ENCODE measurements at places on chromosomes 3 and 15.

- DNase-seq, result no peak
These were observed 186.1 kb downstream of the OTOL1 start for GRCh38 chr3:161682715-161683114.

- DNase-seq, result no peak
These were observed 85.6 kb upstream of the PIAS1 start for GRCh38 chr15:67968564-67968963.

DNA sequence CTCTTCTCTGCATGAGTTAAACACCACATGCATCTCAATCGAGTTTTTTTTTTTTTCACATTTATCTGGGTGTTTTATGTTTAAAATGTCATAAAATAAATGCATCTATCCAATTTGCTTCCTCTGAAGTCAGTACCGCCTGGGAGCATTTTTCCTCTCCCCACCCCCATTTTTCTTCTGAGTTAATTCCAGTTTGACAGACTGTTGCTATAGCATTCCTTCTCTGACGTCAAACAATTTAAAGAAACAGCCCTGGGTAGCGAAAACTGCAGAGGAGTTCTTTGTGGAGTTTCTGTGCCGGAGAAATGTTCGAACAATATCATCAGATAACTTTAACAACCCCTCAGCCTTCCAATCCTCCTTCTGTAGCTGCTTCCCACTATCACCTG, 900 bp upstream of the GNB4 start:
- no peak for DNase-seq

GRCh38 chr3:127940116-127940515, 25.1 kb downstream of the KBTBD12 start:
- DNase-seq, result no peak

GRCh38 chr15:84904419-84904818, 20.0 kb downstream of the SLC28A1 start:
- DNase-seq, result no peak

GRCh38 chr3:127093312-127093711, 99.6 kb upstream of the PRR23E start:
- DNase-seq, result no peak

DNA sequence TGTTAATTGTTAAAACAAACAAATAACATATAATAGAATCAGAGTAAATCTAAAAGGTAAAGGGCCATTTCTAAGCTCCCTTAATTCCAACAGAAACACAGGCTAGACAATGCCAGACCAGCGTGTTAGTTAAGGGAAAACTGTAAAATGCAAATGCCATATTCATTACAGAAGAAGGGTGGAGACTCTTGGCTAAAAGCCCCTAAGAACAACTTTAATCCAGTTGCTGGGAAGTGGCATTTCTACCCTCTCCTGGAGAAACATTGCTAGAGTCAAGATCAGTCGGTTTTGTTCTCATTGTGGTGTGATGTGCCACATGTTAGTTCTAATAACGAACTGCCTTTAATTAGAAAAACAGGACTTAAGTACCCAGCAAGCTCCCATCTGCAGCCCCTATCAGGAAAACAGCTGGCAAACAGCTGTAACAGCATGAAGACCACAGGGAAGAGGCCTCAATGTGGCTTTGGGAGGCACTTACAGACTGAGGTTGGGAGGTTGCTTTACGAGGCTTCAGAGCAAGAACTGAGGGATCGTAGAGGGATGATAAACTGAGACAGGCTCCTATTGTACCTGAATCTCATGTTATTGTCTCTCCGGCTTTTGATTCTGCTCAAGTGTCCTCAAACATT, 1134.8 kb downstream of the ROBO1 start:
- DNase-seq, result no peak

GRCh38 chr15:60520013-60520824, 41.3 kb upstream of the ICE2 start:
- DNase-seq, result no peak
